ENCODE measurements at places on chromosomes 2 and 18. TPM values are rescaled to one million over a fixed set of nuclear protein-coding genes. Genes with fewer than 3 reads are reported as not detected.

SULT1C2 gene
- total RNA-seq = not detected

DNA sequence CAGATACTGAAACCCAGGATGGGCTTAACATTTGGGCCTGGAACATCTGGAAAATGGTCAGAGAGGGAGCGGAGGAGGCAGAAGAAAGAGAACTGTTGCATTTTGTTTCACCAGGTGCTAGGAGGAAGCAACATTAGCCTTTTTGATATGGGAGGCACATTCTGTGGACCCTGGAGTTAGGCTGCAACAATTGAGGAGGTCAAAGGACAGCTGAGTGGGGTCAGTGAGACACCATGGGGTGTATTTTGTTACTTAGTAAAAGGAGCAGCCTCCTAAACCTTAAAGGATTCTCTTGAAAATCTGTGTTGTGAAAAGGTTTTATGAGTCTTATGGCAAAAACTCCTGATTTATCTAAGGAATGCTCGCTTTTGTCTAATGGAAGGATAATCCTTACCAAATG, 124.9 kb downstream of the GREB1L start:
- H3K4me1 ChIP-seq = no peaks in the 10 kb centered on the region
- H3K36me3 ChIP-seq = no peaks in the 10 kb centered on the region
- no peak overlapping the region for H3K27ac ChIP-seq
- no peaks in the 10 kb centered on the region for H3K27me3 ChIP-seq
- H3K4me3 ChIP-seq = no peak overlapping the region

DNA sequence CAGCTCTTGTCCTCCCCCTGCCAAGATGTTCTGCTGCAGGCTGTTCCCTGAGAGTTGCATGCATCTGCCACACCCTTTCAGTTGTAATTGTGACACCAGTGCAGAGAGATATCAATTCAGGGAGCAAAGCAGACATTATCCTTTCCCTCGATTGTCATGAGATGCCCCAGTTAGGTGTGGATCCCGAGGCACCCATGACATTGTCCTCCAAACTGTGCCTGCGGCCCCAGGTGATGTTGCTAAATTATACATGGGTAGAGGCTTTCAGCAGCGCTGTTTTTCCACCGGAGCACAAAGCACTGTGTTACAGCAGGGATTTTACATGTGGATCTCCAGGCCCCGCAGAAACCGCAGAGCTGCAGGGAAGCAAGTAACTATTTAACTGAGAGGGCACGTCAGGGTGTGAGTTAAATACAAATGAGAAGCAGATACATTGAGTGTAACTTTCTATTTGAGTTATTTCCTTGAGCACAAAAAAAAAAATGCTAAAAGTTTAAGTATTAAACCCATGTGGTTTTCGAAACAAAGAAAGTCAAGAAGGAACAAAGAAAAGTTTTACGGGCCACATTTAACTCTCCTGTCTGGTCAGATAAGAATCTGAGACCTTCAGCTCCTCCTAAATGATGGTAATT, 90.3 kb upstream of the BCL2L11 start:
- no peaks in the 10 kb centered on the region for H3K27me3 ChIP-seq
- DNase-seq = no peak
- no peak overlapping the region for H3K27ac ChIP-seq
- no peaks in the 10 kb centered on the region for H3K4me1 ChIP-seq

POTEJ gene
- not detected for total RNA-seq

- DNase-seq = no peak
- no peaks in the 10 kb centered on the region for H3K4me1 ChIP-seq
- H3K27ac ChIP-seq = no peak overlapping the region
- no peaks in the 10 kb centered on the region for H3K27me3 ChIP-seq
Measured at GRCh38 chr2:152632736-152633135, 84.5 kb downstream of the PRPF40A start.

- no peak for DNase-seq
- H3K27me3 ChIP-seq = no peaks in the 10 kb centered on the region
- H3K27ac ChIP-seq = no peak overlapping the region
- no peak overlapping the region for H3K4me3 ChIP-seq
Measured at GRCh38 chr2:190458352-190459107, 50.4 kb downstream of the MFSD6 start.
